ENCODE measurements at places on chromosomes 12 and 14.

DNA sequence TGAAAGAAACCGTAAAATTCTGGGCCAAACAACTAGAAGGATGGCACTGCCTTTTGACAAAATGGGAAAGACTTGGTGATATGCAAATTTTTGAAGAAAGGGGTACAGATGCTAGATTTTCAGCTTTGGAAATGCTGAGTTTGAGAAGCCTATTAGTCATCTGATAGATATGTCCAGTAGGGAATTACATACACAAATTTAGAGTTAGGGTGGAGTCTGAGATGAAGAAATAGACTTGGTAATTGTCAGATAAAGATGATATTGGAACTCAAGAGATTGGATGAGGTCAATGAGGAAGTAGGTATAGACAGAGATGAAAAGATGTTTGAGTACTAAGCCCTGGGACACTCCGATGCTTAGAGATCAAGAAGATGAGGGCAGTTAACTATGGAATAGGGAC is 153.1 kb downstream of the GARIN6 start:
- DNase-seq, result no peak

DNA sequence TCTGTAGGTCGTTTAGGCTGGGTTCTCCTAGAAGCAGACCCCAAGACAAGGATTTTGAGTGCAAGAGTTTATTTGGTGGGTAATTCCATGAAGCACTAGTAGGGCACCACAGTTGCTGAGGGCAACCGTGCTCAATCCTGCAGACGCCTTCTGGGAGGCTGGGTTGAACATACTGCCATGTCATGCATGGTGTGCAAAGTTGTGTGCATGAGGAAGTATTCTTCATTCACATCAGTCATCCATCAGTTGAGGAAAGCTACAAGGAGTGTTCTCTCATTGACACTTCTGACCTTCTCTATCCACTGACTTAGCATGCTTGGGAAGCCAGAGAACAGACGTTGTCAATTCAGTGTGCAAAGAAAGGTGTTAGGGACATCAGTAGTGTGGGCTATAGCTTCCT is 179.2 kb downstream of the PTPN11 start:
- DNase-seq, result no peak

DNA sequence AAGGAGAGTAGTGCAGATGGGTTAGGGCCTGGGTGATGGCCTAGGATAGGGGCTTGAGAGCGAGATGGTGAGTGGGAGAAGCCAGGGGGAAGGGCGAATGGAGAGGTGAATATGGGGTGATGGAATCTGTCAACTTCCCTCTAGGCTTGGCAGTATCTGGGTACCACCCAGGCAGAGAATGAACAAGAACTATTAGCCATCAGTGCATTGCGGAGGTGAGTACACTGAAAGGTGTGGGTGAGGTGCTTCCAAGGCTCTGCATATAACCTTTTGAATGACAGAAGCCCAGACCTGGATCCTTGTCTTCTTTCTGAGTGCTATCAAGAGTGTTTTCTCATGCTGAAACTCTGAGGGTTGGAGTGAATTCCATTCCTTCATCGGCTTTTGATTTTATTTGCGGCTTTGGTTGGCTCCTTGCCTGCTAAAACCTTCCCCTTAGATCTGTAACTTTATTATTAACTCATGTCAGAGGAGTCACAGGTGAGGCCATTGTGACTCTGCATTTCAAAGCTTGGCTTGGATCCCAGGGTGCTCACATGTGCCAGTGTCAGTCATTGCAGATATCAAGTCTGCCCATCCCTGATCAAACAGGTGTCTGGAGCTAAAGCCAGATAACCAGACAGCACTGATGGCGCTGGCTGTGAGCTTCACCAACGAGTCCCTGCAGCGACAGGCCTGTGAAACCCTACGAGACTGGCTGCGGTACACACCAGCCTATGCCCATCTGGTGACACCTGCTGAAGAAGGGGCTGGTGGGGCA is 18.6 kb downstream of the PEX5 start:
- no peak for DNase-seq

DNA sequence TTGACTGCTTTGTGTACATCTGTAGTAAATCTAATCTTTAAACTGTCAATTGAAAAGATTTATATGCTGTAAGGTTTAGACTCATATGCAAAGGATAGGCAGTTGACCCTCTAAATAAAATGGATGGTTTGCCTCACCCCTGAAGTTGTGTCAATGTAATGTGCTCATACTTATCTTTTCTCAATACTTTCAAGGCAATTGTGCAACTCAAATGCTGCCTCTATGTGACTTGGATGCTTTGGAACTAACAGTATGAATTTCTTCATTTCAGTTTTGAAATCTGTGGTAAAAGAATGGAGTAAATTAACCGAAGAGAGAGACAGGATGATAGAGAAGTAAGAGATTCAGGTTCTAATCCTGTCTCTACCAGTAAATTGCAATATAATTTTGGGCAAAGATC is 9.7 kb downstream of the PDE6H start:
- DNase-seq, result no peak

GRCh38 chr12:75345531-75345930 is 11.1 kb downstream of the GLIPR1L1 start:
- DNase-seq, result no peak

- DNase-seq, result no peak
Observed at GRCh38 chr14:52026017-52026660, 36.8 kb downstream of the RTRAF start.

- peak; percentile 93 for DNase-seq
Observed at GRCh38 chr12:1939801-1940607, 21.6 kb upstream of the CACNA2D4 start.

DNA sequence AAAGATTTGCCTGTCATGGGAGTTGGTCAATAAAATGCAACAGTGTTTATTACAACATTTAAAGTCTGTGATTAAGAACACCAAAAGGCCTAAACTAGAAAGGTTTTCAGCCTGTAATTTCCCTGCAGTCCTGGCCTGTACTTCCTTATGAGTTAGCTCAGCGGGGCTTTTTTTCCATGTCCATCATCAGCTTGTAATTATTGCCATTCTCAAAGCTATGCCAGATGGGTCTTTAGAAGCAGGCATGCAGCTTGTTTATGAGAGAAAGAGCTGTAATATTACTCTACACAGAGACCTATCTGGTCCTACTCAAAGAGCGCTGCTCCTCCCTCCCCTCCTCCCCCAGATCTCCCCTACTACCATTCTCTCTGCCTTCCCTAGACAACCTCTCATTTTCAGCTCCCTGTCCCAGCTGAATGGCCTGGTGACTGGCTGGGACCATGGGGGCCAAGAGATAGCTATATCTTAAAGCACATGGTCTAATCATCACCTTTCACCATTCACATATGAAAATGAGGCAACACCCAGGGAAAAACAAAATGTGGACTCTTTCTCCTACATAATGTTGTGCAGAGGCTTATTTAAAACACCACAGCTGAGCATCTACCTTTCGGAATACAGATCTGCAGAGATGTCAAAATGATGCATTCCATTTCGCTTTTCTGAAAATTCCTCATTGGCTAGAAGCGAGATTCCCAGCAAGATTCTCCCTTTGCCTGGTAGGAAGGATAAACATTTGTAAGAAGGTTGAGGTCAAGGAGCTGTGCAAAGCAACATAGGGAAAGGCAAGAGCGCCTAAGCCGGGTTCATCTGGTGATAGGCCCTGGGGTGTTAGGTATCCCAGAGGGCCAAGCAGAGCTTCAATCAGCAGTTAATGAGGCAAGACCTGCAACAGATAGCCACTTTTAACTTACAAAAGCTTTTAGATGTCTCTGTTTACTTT is 209.7 kb upstream of the CDKN3 start:
- DNase-seq, result no peak

DNA sequence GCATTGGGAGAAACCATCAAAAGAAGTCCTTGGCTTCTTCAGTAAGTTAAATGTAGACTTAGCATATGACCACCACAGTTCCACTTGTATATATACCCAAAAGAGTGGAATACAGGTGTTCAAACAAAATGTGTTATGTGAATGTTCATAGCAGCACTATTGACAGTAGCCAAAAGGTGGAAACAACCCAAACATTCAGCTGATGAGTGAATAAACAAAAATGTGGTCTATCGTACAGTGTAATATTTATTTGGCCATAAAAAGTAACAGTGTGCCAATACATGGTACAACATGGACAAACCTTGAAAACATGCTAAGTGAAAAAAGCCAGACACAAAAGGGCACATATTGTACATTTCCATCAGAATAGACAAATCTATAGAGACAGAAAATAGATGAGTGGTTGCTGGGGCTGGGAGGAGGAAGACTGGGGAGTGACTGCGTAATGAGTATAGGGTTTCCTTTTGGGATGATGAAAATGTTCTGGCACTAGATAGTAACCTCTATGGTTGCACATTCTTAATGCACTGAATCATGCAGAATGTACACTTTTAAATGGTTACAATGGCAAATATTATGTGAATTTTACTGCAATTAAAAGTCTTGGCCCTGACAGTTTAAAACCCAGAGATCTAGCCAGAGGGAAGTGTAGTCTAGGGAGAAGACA is 5.5 kb downstream of the ERP29 start:
- DNase-seq, result no peak

GRCh38 chr12:13365748-13366366 is 169.3 kb downstream of the EMP1 start:
- no peak for DNase-seq

- no peak for DNase-seq
Observed at GRCh38 chr14:32169191-32169590, 32.7 kb upstream of the RNU6-7 start.

- no peak for DNase-seq
Observed at GRCh38 chr14:81200054-81200453, 20.7 kb downstream of the GTF2A1 start.

GRCh38 chr12:121560392-121561008 is 20.3 kb downstream of the KDM2B start:
- DNase-seq, result no peak

GRCh38 chr12:7090222-7090998 is 1.8 kb downstream of the C1R start:
- DNase-seq, result no peak

- DNase-seq, result peak; percentile 40
Observed at GRCh38 chr12:89051065-89051677, 301.1 kb downstream of the DUSP6 start.

- no peak for DNase-seq
Observed at GRCh38 chr12:67424784-67425183, 155.6 kb downstream of the CAND1 start.

- DNase-seq, result peak; percentile 96
Observed at GRCh38 chr14:54312166-54312801, 84.5 kb upstream of the CDKN3 start.

DNA sequence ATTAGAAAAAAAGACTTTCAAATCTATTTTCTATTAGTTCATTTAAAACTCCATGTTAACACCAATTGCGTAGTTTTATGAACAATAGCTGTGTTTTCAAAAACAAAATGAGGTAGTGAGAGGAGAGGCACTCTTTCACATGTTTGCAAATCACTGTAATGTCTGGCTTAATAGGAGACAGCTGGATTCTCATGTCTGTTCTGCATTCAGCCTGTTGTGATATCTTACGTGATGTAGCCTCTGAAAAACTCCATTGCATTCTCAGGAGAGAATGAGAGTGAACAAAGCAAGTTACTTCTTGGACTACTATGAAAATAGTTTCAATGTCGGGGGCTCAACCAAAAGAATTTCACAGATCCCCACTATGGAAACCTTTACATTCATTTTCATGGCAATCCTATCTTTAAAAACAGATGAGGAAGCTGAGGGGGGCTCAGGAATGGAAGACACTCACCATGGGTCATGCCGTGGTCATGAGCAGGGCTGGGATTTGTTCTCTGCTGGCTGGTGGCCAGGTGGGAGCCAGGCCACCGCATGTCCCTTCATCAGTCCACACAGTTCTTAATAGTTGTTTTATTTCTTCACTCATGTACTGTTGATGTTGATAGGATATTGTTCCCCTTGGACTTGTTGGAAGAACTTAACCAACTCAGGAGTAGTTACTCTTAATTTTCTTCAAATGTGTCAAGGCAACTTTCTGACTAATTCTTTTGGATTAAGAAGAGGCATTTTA is 346.2 kb upstream of the FAR2 start:
- no peak for DNase-seq

DNA sequence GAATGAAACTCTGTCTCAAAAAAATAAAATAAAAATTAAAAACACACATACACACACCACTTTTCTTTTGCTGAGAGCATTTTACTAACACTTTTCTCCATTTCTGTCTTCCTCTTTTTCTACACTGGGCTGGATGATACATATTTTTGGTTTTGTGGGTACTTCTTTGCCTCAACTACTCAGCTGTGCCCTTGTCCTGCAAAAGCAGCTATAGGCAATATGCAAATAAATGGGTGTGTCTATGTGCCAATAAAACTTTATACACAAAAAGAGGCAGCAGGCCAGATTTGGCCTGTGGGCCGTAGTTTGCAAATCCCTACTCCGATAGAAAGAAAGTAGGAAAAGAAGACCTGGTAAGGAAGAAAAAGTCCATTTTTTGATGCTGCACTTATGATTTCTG is 6.5 kb downstream of the CLMN start:
- no peak for DNase-seq

DNA sequence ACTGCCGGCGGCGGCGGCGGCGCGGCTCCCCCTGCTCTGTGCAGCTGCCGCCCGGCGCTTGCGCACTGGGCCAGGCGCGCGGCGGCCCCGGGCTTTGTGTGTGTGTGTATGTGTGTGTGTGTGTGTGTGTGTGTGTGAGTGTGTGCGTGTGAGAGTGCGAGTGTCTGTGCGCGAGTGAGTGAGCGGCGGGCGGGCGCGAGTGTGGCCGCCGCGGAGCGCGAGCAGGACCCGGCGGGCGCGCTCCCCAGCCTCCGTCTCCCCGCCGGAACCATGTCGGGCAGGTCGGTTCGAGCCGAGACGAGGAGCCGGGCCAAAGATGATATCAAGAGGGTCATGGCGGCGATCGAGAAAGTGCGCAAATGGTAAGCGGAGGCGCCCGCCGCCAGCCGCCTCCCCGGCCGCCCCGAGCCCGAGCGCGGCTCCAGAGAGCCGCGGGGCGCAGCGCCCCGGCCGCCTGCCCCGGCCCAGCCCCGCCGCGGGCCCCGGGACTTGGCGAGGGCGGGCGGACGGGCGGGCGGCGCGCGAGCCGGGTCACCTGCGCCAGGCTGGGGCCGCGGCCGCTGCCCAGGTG is at the start of gene BCL7A:
TSS of gene BCL7A (plus strand) at position 63 of the 571 bp plus-strand sequence. CDS start at position 271, 208 bp downstream.
- DNase-seq, result peak; percentile 49

- peak; percentile 27 for DNase-seq
Observed at GRCh38 chr12:70366581-70367257, 629 bp downstream of the KCNMB4 start.

Measured in HTR-8/SVneo (cell line).